Retina (tissue), 1 donor: ENCODE measurements at places on chromosomes 11 and 22.

DNA sequence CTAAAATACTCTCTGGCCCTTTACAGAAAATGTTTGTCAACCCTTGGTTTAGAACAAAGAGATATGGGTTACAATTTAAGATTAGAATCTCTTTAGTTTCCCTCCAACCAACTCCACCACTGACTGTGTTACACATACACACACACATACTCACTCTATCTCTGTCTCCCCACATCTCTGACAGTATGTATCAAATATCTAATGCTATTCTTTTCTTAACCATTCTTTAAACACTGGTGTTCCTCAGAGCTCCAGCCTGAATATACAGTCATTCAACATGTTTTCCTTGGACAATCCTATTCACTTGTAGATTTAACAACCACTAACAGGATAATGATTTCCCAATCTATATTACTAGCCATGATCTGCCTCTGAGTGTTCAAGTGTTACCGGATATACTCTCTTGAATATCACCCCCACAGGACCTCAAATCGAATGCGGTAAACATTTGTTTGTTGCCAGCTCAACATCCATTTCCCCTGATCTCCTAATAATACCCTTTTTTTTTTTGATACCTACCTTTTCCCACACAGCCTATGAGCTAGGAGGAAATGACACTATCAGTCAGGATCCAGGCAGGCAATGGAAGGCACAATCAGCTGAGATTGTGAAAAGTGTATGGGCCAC, 6.1 kb downstream of the MPZL3 start:
- no peak for DNase-seq

DNA sequence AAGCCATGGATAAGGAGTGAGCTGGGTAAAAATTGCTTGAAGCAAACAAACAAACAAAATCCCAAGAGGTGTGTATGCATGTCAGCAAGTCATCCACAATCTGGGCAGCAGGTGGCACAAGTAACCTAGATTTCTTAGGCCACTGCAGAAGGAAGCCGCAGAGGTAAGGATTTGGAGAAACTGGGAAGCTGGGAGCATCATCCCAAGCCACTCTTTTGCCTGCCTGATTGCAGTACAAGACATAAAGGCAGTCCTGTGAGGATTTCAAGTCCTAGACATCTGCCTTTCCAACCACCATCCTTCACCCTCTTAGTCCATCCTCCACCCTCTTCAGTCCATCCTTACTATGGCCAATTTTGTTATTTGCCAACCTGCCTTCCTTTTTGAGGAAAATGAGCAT, 67.2 kb upstream of the BMAL1 start:
- peak; percentile 67 for DNase-seq

DNA sequence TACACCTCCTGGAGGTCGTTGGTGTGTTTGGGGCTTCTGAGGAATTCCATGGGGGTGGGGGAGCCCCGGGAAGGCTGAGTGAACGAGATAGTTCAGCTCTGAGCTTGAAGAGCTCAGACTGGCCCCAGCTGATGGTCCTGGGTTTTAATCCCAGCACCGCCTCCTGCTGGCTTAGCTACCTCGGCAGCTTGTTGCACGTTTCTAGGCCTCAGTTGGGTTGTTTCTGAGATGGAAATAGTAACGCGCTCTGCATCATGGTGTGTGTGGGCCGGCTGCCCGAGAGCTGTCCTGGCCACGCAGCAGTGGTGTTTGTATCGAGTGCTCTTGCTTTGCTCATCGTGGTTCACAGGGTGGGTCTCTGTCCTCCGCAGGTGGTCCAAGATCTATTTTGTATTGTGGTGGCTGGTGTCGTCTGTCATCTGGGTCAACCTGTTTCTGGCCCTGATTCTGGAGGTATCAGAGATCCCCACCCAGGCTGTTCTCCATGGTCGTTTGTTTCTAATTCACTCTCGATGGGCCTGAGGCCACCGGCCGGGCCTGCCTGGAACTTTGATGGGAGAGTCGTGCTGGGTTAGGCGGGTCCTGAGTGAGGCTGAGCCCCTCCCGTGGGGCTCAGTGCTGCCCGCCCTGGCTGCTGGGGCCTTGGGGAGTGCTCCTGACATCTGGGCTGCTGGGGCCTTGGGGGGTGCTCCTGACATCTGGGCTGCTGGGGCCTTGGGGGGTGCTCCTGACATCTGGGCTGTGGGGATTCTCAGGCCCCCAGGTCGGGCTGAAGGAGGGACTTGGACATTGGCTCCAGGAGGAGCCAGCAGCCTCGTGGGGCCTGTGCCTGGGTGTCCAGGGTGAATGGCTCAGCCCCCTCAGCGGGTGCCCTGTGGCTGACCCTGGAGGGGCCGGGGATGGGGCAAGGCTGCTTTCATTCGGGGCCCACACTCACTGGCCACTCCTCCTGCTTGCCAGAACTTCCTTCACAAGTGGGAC, 37.7 kb downstream of the TPCN2 start:
- DNase-seq: no peak

- DNase-seq: peak; percentile 71
Observed at GRCh38 chr22:41237036-41237706, 3.6 kb downstream of the CHADL start.

GRCh38 chr11:10310301-10310841, 5.5 kb downstream of the ADM start:
- DNase-seq: no peak

DNA sequence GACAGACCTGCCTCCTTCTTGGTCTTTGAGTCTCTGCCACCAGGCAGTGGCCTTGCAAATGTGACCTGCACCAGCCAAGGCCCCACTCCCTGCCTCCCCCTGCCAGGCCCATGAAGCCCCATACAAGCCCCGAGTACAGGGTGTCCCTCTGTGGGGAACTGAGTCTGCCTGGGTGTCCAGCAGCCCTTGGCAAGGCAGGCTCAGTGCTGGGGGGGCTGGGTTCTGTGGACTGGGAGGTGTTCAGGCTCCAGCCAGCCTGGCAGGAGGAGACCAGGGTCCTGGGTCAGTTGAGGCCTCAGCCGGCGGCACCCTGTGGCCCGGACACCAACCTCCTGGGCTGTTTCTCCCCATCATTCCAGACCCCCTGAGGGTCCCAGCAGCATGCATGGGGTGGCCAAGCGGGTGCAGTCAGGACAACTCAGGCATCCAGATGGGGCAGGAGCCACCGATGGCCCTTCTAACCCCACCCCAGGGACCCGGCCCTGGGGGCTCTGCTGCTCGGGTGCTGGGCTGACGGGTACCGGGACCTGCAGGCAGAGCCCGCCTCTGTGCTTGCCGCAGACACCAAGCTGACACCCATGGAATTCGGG, 5.7 kb downstream of the MUC5AC start:
- DNase-seq: no peak
